ENCODE measurements at places on chromosomes 3 and 15.
A peak's percentile ranks its signal among the peaks of the same experiment; 100 is the strongest.

- peak; percentile 75 for DNase-seq
These were observed 91.1 kb downstream of the LINGO1 start for GRCh38 chr15:77541421-77542181.

DNA sequence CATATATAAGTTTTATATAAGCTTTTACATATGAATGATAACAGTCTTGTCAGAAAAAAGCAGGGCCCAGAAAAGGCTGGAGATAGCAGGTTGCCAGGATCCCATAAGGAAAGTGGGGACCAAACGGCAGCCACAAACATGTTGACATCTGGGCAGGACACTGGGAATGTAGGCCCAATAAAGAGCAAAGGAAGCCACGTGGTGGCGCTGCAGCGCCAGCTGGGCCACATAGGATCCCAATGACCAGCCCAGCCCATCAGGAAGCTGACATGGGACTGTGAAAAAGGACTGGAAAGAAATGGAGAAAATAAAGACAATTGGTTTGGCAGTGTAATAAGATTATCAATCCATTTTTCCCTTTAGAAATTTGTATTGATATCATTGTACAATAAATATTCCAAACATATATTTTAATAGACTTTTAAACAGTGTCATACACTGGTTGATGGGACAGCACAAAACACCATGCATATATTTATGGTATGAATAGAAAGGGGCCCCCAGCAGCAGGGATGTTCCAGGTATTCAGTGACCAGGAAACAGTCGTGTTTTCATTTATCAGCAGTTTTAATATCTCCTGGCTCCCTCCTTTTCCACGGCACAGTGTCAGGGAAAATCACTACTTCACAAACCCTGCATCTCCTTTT, 89.0 kb upstream of the STRIT1 start:
- DNase-seq: peak; percentile 83

- DNase-seq: no peak
These were observed 23.5 kb upstream of the SLC15A2 start for GRCh38 chr3:121870717-121871116.

GRCh38 chr3:48187301-48187578, 977 bp downstream of the CDC25A start:
- no peak for DNase-seq

DNA sequence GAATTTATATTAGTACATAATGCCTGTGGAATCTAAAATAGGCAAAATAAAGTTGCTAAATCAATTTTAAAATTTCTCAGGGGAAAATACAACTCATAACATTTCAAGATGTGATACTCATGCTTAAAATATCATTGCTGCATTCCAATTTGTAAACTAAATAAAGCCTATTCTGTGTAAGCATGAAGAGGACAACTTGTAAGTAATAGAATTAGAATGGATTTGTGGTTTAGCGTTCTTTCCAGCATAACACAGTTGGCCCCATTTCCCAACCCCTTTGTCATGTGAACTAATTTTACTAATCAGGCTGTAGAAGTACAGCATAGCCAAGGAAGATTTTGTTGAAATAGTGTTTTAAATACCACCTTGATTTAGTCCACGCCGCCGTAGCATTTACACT, 437.2 kb downstream of the SI start:
- no peak for DNase-seq

GRCh38 chr15:68512052-68512451, 66.7 kb upstream of the CORO2B start:
- no peak for DNase-seq

DNA sequence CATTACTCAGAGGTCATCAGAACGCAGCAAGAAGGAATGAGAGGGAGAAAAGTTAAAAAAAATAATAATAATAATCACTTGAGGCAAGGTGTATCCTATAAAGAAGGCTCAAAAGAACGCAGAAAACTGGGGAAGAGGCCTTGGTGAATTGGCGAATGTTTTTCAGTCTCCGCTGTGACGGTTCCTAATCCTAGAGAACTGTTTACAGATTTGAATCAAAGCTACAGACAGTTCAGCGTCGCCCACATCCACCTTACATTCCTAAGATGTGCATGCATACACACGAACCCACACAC, 634 bp downstream of the ZMAT3 start:
- DNase-seq: no peak

DNA sequence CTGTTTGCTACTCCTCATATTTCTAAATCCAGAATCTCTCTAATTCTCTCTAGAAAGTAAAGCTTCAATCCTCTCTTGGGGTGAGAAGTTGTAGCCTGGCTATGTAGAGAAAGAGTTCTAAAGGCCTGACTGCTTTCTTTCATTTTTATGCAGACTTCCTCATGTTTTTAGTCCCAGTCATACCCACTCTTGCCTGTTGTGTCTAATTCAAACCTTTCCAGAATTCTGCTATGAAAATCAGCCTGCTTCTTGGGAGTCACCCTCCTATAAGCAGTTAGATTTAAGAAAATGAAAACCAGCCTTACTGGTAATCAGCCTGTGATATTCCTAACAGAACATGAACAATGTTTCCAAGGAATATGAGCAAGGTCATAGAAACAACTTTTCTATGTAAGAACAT, 14.8 kb upstream of the ZNF639 start:
- DNase-seq: no peak

DNA sequence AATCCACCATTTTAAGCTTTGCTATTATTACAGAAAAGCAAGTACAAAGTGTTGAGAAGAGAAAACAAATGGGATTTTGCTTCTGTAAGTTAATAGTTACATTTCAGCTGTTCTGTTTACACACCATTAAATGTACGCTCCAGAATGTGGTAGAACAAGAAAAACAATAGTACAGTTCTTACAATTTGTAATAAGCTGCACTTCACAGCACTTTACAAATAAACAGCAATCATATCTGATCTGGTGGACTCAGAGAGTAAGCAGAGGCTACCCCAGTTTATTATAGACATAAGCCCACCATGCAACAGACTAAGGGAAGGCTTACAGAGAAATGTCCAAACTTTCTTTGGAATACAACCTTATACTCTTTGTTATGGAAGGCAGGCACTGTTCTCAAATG, 126.4 kb downstream of the OXSM start:
- DNase-seq: no peak

GRCh38 chr3:185046603-185047002, 106.3 kb downstream of the C3orf70 start:
- no peak for DNase-seq

GRCh38 chr3:97070302-97070701, 255.9 kb downstream of the EPHA6 start:
- no peak for DNase-seq

DNA sequence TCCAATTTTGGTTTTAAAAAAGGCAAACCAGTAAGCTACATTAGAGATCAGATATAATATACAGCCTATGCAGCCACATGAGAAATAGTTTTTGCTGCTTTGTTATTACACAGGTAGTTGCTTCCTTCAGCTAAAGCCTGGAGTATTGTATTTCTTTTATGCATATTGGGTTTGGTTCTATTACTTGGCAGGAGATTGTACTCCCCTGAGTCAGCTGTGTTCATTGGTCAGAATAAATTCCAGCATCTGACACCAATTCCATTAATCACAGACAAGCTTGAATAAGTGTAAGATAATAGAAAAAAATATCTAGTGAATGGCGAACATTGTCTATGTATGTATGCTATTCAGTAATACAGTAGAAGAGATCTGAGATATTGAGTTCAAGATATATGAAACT, 26.1 kb upstream of the ZCWPW2 start:
- no peak for DNase-seq

DNA sequence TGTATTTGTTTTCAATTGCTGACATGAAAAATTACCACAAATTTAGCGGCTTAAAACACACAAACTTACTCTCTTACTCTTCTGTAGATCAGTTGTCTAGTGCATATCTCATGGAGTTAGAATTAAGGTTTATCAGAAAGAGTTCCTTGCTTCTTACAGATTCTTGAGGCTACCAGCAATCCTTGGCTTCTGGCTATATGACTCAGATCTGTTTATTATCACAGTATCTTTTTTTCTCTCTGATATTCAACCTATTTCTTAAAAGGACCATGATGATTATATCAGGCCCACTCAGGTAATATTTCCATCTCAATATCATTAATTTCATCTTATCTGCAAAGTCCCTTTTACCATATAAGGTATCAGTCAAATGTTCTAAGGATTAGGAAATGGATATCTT, 263.5 kb upstream of the BCHE start:
- DNase-seq: no peak

DNA sequence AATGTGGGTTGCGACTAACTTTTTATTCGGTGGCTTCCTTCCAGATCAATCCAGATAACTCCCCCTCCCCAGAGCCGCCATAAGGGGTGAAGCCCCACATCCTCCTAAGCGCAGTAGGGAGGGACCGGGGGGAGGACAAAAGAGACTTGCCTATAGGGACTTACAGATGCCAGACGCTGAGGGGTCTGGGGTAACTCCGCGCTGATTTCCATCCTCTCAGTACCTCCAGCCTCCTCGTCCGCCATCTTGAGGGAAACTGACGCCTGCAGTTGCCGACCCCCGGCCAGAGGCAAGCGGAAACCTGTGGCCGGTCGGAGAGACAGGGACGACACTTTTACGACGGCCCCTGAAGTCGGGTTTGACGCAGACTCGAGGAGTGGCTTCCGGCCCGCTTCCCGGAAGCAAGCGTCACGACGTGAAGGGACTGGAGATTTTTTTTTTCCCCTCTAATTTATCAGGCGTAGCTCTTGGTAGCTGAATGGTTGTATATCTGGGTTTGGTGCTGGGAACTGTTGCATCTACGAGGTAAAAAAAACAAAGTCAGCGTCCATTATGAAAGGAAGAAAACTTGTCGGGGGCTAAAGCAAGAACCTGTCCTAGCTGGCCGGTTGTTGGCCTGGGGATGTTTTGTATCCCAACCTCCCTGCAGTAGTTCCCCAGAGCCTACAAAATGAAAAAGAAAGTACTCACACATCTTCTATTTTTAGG, at the start of gene UBR1:
Gene UBR1, minus strand, starts transcription at position 261 of the 708 bp plus-strand sequence. Its CDS starts 16 bp downstream, at position 245.
- DNase-seq: peak; percentile 92

GRCh38 chr3:149388531-149389417, 11.3 kb upstream of the TM4SF1 start:
- no peak for DNase-seq

GRCh38 chr3:52039846-52040245, 16.5 kb downstream of the DUSP7 start:
- peak; percentile 72 for DNase-seq

- DNase-seq: no peak
These were observed 347.4 kb downstream of the THSD4 start for GRCh38 chr15:71462638-71463037.

DNA sequence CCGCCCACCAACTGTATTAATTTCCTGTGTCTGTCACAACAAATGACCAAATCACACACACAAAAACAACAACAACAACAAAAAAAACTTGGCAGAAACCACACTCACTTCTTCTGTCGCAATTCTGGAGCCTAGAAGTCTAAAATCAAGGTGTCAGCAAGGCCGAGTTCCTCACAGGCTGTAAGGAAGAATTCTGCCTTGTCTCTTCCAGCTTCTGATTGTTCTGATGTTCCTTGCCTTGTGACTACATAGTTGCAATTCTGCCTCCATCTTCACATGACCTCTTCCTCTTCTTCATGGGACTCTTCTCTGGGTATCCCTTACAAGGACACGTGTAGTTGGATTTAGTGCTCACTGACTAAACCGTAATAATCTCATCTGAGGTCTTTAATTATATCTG, 61.4 kb downstream of the IL12A start:
- no peak for DNase-seq

DNA sequence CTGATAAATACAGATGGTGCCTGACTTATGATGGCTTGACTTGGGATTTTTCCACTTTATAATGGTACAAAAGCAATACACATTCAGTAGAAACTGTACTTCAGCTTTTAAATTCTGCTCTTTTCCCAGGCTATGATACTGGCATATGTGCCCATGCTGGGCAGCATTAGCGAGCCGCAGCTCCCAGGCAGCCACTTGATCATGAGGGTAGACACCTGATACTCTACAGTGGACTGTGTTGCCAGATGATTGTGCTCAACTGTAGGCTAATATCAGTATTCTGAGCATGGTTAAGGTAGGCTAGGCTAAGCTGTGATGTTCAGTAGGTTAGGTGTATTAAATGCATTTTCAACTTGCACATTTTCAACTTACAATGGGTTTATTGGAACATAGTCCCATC, 17.7 kb upstream of the FEM1B start:
- DNase-seq: no peak

- DNase-seq: no peak
These were observed 101.7 kb downstream of the CD200R1L start for GRCh38 chr3:112744825-112745566.

DNA sequence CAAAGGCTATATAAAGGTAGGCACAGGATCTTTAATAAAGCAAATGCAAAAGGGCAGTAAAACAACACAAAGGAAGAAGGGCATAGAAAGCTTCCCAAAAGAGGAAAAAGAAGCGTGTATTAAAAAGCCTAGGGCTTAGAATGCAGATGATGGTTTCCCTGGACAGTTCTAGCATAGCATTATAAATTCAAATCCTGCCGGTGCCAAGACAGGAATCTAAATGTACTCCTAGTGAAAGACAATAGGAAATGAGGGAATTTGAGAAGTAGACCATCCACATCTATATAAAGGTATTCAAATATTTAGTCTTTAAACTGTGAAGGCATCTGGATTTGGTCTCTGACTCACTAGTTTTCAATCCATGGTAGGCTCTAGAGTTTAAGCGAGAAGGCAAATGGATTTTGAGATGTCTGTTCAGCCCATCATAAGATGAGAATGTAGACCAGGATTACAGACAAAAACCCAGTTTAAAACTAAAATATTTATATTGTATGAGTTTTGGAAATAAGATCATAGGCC, 431.8 kb downstream of the TBL1XR1 start:
- no peak for DNase-seq

- DNase-seq: peak; percentile 88
These were observed at the start of gene PCOLCE2 for GRCh38 chr3:142888481-142889211. Gene PCOLCE2 (minus strand): TSS chr3:142889083. CDS start chr3:142888896, 187 bp downstream.

GRCh38 chr3:87792198-87792533, 266.6 kb downstream of the CGGBP1 start:
- no peak for DNase-seq

- no peak for DNase-seq
These were observed 82.3 kb downstream of the AAGAB start for GRCh38 chr15:67172172-67172571.

DNA sequence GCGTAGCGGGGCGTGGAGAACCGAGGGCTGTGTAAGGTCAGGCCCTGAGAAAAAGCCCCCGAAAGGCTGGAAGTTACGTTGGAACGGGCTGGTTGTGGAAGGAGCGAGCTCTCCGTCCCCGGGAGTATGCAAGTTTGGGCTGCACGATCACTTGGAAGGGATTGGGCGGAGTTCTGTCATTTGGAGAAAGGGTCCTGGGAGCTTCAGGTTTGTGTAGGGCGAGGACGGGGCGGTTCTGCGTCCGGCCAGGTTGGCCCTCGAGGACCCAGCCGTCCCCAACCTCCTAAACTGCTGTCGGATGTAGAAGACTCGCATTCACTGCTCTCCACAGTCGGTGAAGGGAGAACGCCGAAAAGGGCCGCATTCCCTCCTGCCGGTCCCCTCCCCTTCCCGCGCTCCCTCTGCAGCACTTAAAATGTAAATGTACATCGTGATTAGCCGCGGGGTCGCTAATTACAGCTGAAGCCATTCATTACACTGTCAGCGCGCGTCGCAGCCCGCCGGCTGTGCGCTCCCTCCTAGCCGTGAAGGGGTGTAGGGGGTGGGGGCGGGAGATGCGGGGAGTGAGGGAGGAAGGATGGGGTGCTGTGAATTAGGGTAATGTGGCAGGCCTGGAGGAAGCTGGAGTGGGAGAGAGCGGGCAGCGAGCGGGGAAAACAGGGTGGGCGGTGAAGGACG, 2.5 kb upstream of the RPP25 start:
- DNase-seq: peak; percentile 64

GRCh38 chr15:85625166-85625830, 169.4 kb downstream of the KLHL25 start:
- DNase-seq: no peak

All from retina (tissue), 1 donor.